ENCODE measurements at places on chromosomes 2 and 18.

GRCh38 chr18:45957100-45957499, 10.0 kb downstream of the EPG5 start:
- DNase-seq: no peak

DNA sequence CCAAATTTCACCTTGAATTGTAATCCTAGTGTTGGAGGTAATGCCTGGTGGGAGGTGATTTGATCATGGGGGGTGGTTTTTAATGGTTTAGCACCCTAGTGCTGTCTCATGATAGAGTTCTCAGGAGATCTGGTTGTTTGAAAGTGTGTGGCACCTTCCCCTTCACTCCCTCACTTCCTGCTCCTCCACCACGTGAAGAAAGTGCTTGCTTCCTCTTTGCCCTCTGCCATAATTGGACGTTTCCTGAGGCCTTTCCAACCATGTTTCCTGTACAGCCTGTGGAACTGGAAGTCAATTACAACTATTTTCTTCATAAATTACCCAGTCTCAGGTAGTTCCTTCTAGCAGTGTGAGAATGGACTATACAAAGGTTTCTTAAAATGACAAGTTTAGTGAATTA, 251.8 kb upstream of the NETO1 start:
- no peak for DNase-seq

GRCh38 chr2:230358305-230358704, 31.3 kb downstream of the SP140L start:
- no peak for DNase-seq

DNA sequence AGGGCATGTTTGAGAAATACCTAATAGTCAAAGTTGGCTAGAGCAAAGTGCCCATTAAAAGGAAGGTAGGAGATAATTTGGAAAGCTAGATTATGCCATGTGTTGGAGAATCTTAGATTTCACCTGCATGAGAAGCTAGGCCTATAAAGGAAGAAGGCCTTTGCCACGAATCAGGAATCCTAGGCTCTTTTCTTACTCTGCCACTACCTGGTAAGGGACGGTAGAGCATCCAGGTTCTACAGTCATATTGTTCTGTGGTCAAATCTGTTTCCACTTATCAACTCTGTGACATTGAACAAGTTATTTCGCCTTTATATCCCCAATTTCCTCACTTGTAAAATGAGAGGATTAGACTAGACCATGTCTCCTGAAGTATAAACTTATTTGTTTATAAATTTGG, 3.6 kb upstream of the KCNJ3 start:
- DNase-seq: no peak

Measured in endothelial cell (in vitro differentiated cells).